Left kidney (tissue), 8 donors: ENCODE measurements at places on chromosomes 7 and 10.

GRCh38 chr10:94549221-94549620 lies 3.6 kb downstream of the HELLS start:
- no peak for DNase-seq

DNA sequence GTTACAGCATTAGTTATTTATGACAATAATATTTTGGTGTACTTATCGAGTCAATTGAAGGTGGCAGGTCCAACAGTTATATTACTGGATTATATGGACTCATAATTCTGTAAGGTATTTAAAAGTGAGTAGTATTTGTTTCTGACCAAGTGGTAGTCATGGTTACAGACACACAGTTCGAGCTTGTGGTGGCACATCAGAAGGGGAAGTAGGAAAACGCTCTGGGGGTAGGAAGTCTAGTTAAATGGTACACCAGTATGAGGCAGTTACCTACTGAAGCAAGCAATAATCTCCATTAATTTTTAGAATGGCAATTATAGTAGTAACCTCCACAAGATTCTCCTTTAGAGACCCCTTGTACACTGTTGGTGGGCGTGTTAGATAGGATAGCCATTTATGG lies 541.2 kb downstream of the ETV1 start:
- no peak for DNase-seq

DNA sequence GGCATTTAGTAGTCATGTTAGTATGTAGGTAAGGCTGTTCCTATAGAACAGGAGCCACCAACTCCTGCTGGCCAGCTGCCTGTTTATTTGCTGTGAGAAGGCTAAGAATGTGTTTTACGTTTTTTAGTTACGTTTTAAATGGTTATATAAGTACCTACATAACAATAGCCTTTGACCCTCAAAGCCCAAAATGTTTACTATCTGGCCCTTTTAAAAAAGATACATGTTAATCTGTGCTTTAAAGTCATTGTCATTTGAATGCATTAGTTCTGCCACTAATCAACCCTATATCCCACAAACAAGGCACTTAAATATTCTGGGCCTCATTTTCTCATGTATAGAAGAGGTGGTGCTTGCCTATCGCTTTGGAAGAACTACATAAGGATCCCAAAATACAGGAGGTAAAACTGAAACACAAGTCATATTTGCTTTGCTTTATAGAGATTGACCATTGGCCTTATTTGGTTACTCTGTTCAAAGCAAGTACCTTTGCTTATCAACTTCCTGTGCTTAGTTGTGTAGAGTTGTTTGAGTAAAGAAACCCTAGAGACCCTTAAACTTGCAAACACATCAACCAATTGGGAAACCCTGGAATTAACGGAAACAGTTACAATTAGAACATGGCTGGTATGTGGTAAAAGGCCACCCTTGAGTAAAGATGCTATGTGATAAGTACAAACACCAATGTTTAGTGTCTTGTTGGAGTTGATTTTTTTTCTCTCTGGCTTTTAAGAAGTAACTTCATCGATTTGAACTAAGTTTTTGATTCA lies 25.9 kb downstream of the TIMM23 start:
- no peak for DNase-seq

- DNase-seq, result no peak
Observed at GRCh38 chr7:100444311-100445278, 8.3 kb upstream of the PPP1R35 start.

- DNase-seq, result no peak
Observed at GRCh38 chr7:156554488-156554887, 86.1 kb upstream of the RNF32 start.

DNA sequence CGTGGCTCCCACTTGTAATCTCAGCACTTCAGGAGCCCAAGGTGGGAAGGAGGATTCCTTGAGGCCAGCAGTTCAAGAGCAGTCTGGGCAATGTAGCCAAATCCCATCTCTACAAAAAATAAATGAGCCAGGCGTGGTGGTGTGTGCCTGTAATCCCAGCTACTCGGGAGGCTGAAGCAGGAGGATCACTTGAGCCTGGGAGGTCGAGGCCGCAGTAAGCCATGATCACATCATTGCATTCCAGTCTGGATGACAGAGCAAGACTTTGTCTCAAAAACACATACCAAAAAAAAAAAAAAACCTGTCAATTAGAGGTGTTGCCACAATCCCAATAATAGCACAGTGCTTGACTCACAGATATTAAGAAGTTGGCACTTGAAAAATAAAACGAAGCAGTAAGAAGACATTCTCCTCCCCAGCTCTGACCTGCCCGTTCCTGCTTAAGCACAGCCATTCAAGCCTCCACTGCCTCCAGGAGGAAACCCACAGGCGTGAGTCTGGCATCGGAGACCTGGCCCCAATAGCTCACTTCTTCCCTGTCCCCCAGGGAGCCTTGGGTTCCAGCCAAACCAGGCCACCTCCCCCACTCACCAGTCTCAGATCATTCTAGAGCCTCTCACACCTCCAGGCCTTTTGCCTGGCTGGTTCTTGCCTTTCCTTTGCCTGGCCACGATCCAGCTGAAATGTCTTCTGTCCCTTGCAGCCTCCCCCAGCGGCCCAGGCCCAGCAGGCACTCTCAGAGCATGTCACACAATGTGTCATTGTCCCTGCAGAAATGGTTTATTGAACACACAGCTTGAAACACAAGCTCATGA lies 45.3 kb upstream of the GTF2I start:
- no peak for DNase-seq

DNA sequence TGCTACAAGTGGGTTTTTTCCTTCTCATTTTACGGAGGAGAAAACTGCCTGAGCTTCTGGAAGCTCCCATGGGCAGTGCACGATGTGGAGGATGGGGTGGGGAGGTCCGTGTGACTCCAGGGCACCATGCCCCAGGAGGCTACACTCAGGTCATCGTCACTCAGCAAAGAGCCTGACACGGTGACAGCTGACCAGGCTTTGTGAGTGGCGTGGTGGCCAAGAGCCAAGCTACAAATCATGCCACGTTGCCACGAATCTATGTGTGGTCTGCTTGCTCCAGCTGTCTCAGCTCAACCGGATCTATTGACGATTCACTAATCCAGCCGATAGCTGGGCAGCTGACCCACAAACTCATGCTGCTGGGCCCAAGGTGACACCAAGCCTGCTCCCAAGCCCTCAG lies 27.6 kb upstream of the C10orf71 start:
- DNase-seq, result no peak

- DNase-seq, result no peak
Observed at GRCh38 chr7:4948402-4948801, 10.6 kb downstream of the MMD2 start.

DNA sequence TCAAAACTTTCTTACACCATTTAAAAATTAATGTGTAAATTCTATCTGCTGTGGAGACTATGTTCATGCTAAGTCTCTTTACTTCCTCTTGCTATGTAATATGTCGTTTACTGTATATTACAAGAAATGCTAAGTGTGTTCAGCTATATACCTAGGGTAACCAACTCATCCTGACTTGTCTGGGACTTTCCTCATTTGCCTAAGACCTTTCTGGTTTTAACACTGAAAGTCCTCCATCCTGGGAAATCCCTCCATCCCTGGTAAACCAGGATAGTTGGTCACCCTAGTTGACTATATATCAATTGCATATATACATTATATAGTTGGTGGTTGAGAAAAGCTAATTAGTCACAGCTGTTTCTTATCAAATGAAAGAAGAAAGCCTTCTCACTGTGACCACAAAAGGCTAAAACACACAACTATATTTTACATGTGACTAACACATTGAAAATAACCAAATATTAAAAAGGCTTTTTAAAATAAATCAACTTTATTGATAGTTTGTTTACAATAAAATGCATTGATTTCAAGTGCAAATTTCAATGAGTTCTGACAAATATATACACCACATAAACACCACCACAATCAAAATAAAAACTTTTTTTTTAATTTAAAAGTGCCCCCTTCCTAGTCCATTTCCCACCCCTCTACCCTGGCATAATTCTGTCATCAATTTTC lies 167.7 kb upstream of the INHBA start:
- DNase-seq, result no peak

- no peak for DNase-seq
Observed at GRCh38 chr7:35019179-35019729, 18.0 kb downstream of the DPY19L1 start.
